Right lobe of liver (tissue), 6 donors: ENCODE measurements at places on chromosomes 3 and 15. TPM values are rescaled to one million over a fixed set of nuclear protein-coding genes. Genes with fewer than 3 reads are reported as not detected.

ACSBG1 gene
- total RNA-seq: not detected

SNTN gene
- not detected for total RNA-seq

RAD54L2 gene
- total RNA-seq: 17.4 TPM

PXYLP1 gene
- total RNA-seq: 2.9 TPM

GNAT1 gene
- total RNA-seq: not detected

SLC38A3 gene
- total RNA-seq: 77.7 TPM

CAND2 gene
- total RNA-seq: 1.2 TPM

AP3B2 gene
- total RNA-seq: 0.12 TPM

DNA sequence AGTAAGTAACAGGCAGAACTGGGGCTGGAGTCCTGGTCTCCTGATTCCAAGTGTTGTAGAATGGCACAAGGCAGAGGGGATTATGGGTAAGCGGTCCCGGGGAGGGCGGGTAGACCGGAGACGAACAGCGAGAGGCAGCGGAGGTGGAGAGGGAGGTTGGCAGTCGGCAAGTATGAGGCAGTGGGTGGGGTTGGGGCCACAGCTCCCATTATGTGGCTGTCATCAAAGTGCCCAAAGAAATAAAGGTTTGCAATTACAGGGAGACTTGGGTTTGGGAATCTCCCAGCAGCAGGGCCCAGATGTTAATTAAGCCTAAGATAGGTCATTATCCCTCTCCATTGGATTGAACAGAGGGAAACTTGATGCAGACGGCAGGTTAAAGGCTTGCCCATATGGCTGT lies 16.9 kb downstream of the FAM43A start:
- no peaks in the 10 kb centered on the region for H3K4me1 ChIP-seq
- no peak overlapping the region for H3K27ac ChIP-seq
- no peak overlapping the region for H3K4me3 ChIP-seq
- H3K36me3 ChIP-seq: no peaks in the 10 kb centered on the region
- DNase-seq: no peak

DNA sequence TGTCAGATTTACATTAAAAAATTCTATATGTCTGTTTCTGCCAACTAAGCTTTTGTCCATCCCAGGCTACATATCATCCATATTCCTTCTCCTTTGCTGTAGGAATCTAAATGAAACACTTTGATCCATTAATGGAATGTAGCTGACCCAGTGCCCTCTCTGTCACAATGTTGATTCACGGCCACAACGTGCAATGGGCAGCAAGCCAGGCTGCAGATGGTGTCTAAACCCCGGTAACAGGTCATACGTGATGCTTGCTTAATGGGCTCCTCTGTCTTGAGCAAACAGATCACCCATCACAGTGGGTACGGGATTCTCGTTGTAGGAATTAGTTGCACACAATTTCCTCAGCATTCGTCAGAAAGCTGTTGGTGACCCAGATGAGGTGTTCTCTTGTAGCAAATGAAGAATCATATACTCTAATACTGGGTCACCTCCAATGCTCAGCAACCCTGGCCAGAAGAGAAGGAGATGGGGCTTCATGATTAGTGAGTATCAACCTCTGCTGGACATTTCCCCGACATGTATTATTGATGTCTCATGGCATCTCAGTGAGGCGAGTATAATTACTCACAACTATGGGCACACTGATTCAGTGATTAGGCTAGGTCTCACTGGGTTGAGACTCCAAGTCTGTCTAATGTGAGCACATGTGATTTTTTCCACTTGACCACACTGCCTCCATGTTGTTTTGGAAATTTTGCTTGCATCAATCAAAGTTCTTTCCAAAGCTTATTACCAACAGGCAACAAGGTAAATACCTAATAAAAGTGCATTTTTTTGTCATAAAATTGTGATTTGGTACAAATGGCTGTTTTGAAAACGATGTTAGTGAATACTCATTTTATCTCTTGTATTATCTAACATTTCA lies 12.9 kb upstream of the DCBLD2 start:
- no peak overlapping the region for H3K4me3 ChIP-seq
- no peaks in the 10 kb centered on the region for H3K36me3 ChIP-seq
- no peaks in the 10 kb centered on the region for H3K4me1 ChIP-seq
- no peak overlapping the region for H3K27ac ChIP-seq

DNA sequence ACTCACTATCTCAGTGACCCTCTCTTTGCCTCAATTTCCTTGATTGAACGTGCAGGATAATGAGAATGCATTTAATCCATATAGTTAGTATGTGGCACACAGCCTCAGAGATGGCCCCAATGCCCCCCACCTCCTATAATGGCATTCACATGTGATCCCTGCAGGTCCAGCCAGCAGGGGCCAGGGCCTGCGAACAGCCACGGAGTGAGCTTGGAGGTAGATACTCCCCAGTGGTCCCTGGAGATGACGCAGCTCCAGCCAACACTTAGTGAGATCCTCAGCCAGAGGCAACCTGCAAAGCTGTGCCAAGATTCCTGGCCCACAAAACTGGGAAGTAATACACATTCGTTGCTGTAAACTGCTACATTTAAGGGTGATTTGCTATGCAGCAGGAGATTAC lies 184.9 kb upstream of the NSMCE3 start:
- no peak overlapping the region for H3K27ac ChIP-seq
- DNase-seq: no peak
- no peaks in the 10 kb centered on the region for H3K27me3 ChIP-seq

GRCh38 chr3:194273743-194274310 lies 77.3 kb downstream of the CPN2 start:
- no peak overlapping the region for H3K27ac ChIP-seq
- H3K27me3 ChIP-seq: no peaks in the 10 kb centered on the region
- H3K36me3 ChIP-seq: no peaks in the 10 kb centered on the region

DNA sequence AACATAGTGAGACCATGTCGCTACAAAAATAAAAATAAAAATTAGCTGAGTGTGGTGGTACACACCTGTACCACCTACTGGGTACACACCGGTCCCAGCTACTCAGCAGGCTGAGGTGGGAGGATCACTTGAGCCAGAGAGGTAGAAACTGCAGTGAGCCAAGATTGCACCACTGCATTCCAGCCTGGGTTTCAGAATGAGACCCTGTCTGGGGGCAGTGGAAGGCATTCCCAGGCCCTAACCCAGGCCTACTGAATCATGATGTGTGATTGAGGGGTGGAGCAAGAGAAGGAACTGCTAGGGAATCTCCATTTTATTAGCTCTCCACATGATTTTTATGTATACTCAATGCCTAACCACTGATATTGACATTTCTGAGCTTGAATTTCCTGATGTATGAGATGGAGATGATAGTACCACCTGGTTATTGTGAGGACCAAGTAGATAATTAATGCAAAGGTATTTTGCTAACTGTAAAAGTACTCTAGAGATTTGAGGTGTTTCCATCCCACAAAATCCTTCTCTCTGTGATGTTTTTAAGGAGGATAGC lies 169.5 kb upstream of the UMPS start:
- no peak overlapping the region for H3K4me3 ChIP-seq
- DNase-seq: no peak
- no peak overlapping the region for H3K27ac ChIP-seq

DNA sequence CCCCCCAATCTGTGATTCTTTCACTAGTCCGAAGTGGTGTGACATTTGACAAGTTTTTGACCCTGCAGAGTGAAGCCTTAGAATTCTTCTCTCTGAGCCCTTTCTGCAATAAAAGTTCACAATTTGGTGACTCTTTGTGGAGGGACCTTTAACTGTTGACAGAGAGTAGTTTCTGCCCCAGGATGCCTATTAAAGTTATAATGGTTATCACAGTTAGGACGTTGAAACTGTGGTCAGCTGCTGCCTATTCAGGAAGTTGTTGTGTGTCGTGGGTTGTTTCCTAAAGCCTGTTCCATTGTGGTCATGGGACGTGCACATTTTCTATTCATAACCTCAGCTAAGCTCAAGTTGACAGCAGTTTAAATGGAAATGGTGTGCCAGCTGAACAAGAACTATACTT lies 274.5 kb downstream of the NEK10 start:
- no peaks in the 10 kb centered on the region for H3K27me3 ChIP-seq
- H3K4me1 ChIP-seq: no peaks in the 10 kb centered on the region
- no peak overlapping the region for H3K27ac ChIP-seq
- DNase-seq: no peak

GRCh38 chr3:17179381-17180205 lies 294.8 kb downstream of the PLCL2 start:
- H3K27me3 ChIP-seq: no peaks in the 10 kb centered on the region
- peaks cover 4% of the 10 kb centered on the region for H3K36me3 ChIP-seq
- no peak for DNase-seq
- H3K27ac ChIP-seq: no peak overlapping the region

DNA sequence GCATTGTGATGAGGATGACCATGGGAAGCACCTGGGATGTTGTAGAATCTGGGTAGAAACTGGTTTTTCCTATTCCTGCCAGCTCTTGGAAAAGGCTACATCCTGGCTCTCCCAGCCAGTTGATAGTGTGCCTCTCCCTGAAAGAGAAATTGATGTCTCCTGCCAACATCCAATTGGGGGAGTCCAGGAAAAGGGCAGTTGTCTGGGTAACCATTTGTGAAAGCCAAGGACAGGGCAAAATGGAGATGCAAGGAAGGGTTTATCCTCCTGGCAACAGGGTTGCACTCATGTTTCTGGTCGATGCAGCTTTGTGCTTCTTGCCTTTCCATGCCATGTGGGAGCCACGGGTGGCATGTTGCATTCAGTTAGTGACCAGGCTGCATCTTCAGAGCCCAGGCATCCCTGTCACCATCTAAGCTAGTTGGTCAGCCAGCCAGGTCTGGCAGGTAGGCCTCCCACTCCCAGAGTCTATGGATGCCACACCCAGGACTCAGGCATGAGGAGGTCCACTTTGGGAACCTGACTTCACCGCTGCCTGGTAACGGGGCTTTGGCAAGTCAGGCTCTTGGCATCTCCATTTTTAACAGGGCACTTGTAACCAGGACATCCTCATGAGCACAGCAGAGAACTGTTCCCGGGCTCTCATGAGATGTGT lies 153.5 kb downstream of the DNAJB8 start:
- H3K27me3 ChIP-seq: no peaks in the 10 kb centered on the region
- H3K4me1 ChIP-seq: no peaks in the 10 kb centered on the region
- no peaks in the 10 kb centered on the region for H3K36me3 ChIP-seq
- H3K27ac ChIP-seq: no peak overlapping the region
- H3K4me3 ChIP-seq: no peak overlapping the region
- no peak for DNase-seq

- no peaks in the 10 kb centered on the region for H3K36me3 ChIP-seq
- no peak for DNase-seq
- peak overlapping the region; percentile 45 for H3K4me3 ChIP-seq
- no peaks in the 10 kb centered on the region for H3K4me1 ChIP-seq
- H3K27ac ChIP-seq: no peak overlapping the region
Measured at GRCh38 chr15:83283138-83283812, 1.2 kb downstream of the BNC1 start.

DNA sequence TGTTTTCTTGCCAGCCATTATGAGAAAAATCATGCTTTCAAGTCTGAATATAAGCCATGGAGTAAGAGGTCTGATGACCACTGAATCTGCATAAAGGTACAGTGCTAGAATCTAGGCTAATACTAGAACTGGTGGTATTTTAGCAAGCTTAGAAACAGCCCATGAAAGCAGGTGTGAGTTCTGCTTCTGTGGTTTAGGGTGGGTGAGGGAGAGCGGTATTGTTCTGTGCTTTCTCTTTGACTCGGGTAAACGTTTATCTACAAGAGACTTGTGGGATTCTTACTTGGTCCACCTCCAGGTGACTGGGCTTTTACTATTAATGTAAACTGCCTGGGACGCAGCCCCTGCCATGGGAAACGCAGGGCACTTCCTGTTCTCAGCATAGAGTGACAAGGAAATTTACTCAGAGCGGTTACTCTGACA lies 55.2 kb downstream of the PGPEP1L start:
- no peaks in the 10 kb centered on the region for H3K4me1 ChIP-seq
- no peak for DNase-seq
- no peaks in the 10 kb centered on the region for H3K36me3 ChIP-seq

DNA sequence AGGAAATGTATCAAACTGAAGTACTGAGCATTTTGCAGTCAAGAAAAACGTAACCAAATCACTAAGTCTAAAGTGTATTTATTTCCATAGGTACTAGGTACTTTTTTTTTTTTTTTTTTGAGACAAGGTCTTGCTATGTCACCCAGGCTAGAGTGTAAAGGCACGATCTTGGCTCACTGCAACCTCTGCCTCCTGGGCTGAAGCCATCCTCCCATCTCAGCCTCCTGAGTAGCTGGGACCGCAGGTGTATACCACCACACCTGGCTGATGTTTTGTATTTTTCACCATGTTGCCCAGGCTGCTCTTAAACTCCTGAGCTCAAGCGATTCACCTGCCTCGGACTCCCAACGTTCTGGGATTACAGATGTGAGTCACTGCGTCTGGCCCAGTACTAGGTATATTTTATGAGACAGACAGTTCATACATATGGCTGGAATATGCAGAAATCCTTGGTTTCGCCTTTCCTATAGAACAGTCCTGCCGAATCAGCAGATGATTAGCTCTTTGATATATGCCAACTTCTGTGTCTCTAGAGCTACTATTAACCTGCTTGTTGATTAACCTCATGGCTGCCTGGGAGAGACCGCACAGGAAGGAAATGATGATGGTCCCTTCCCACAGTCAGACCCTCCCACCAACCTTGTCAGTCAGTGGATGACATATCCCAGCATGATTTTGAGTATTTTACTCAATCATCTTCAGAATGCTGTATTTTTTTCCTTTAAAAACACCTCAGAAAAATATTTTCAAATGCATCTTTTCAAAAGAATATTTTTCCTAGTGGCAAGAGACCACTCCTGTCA lies 32.3 kb downstream of the TMOD3 start:
- H3K27ac ChIP-seq: no peak overlapping the region
- no peak for DNase-seq
- peaks cover 5% of the 10 kb centered on the region for H3K36me3 ChIP-seq
- H3K27me3 ChIP-seq: no peaks in the 10 kb centered on the region
- no peaks in the 10 kb centered on the region for H3K4me1 ChIP-seq

- H3K36me3 ChIP-seq: no peaks in the 10 kb centered on the region
- H3K4me3 ChIP-seq: no peak overlapping the region
- H3K27ac ChIP-seq: no peak overlapping the region
- H3K4me1 ChIP-seq: no peaks in the 10 kb centered on the region
Measured at GRCh38 chr15:84142888-84143337, 92.7 kb upstream of the GOLGA6L4 start.
